Upper lobe of right lung (tissue), 1 donor: ENCODE measurements at places on chromosomes 1 and 21. TPM values are rescaled to one million over a fixed set of nuclear protein-coding genes. Genes with fewer than 3 reads are reported as not detected.
A peak's percentile ranks its signal among the peaks of the same experiment; 100 is the strongest.

GRCh38 chr1:19869929-19870328, 12.3 kb upstream of the OTUD3 start:
- no peaks in the 10 kb centered on the region for H3K36me3 ChIP-seq
- H3K27me3 ChIP-seq: peaks cover 33% of the 10 kb centered on the region
- H3K27ac ChIP-seq: no peak overlapping the region
- H3K4me1 ChIP-seq: no peaks in the 10 kb centered on the region
- H3K4me3 ChIP-seq: no peak overlapping the region
- no peak for DNase-seq

- no peak overlapping the region for H3K4me3 ChIP-seq
- no peak for DNase-seq
- H3K27me3 ChIP-seq: no peaks in the 10 kb centered on the region
- no peak overlapping the region for H3K27ac ChIP-seq
- H3K4me1 ChIP-seq: peaks cover 33% of the 10 kb centered on the region
These were observed 4.8 kb downstream of the AMPD2 start for GRCh38 chr1:109624201-109625010.

DNA sequence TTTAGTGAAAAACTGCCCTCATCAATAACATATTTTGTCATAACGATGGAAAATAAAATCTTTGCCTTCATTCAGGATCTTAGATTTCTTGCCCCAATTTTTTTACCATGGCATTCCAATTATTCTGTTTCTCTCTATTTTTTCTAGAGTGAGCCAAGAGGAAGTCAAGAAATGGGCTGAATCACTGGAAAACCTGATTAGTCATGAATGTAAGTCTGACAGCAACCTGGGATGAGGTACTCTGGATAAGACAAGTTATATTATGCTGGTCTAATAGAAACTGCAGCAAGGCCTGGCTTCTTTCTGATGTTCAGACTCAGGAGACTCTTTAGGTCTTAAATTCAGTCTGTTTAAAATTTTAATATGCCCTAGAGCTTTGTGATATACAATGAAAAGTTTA, 3.5 kb downstream of the RGS4 start:
- no peak for DNase-seq
- H3K27ac ChIP-seq: no peak overlapping the region
- H3K36me3 ChIP-seq: no peaks in the 10 kb centered on the region

- no peaks in the 10 kb centered on the region for H3K4me1 ChIP-seq
- DNase-seq: no peak
These were observed 382.7 kb downstream of the DPYD start for GRCh38 chr1:97538113-97538512.

DNA sequence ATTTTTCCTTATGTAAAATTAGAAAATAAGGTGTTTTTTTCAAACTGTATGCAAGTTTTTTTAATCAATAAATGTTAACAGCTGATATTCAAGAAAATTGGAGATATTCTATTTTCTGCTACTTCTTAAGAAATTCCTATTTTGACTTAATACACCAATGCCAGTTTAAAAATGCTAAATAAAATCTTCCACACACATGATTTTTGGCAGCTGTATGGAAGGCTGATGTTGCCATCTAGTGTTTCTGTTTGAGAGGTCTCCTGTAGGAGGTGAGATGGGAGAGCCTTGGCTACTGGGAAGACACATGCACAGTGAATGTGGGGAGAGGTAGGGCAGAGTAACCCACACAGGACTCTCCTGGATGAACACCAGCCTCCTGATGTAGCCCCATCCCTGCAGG, 29.2 kb upstream of the OR2B11 start:
- DNase-seq: no peak
- no peaks in the 10 kb centered on the region for H3K36me3 ChIP-seq
- no peak overlapping the region for H3K4me3 ChIP-seq
- no peak overlapping the region for H3K27ac ChIP-seq
- no peaks in the 10 kb centered on the region for H3K27me3 ChIP-seq

- peak overlapping the region; percentile 80 for H3K4me3 ChIP-seq
- no peaks in the 10 kb centered on the region for H3K36me3 ChIP-seq
These were observed 1.4 kb downstream of the WDTC1 start for GRCh38 chr1:27235827-27236226.

DNA sequence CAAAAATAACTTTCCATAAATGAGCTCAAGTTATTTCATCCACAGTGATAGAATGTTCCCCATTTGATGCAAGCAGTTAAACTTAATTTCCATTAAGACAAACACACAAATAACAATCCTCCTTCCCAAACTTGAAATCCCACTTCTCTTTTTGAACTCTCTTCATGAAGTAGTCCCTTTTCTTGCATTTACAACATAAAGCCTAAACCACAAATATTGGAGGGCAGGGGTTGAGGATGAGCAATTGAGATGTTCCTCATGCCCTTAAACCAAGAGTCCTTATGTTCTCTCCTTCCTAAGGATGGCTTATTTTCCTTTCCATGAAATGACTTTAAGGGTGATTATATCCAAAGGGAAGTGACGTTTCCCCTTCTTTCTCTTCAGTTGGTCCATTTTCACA, 228.8 kb downstream of the DISC1 start:
- H3K4me1 ChIP-seq: no peaks in the 10 kb centered on the region
- no peaks in the 10 kb centered on the region for H3K36me3 ChIP-seq
- H3K27ac ChIP-seq: no peak overlapping the region
- no peak overlapping the region for H3K4me3 ChIP-seq
- no peaks in the 10 kb centered on the region for H3K27me3 ChIP-seq

DNA sequence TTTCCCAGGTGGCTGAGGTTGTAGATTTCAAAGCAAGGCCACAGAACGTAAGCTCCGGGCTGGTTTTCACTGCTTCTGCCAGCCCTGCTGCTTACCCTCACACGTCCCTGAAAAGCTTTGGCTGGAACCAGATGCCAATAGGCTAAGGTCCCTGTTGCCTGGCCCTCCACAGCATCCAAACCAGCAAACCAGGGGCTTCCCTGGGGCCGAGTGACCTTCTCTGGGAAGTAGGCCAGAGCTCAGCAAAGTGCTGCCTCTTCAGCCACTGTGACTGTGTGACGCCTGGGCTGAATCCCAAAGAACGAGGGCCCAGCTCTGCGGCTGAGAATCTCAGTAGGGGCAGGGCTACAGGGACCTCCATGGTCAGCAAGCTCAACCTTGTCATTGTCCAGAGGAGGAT, 28.9 kb upstream of the RBM15 start:
- no peak for DNase-seq
- no peaks in the 10 kb centered on the region for H3K27me3 ChIP-seq
- no peak overlapping the region for H3K4me3 ChIP-seq
- H3K4me1 ChIP-seq: peaks cover 6% of the 10 kb centered on the region
- H3K27ac ChIP-seq: no peak overlapping the region
- H3K36me3 ChIP-seq: no peaks in the 10 kb centered on the region

- no peaks in the 10 kb centered on the region for H3K36me3 ChIP-seq
- H3K4me1 ChIP-seq: peaks cover 8% of the 10 kb centered on the region
- DNase-seq: no peak
- H3K27me3 ChIP-seq: no peaks in the 10 kb centered on the region
- H3K4me3 ChIP-seq: no peak overlapping the region
These were observed 40.7 kb upstream of the BCAR3 start for GRCh38 chr1:93722081-93723031.

GRCh38 chr1:85936470-85936869, 220.1 kb downstream of the COL24A1 start:
- no peak overlapping the region for H3K4me3 ChIP-seq
- no peaks in the 10 kb centered on the region for H3K4me1 ChIP-seq
- H3K27ac ChIP-seq: no peak overlapping the region
- H3K36me3 ChIP-seq: no peaks in the 10 kb centered on the region
- no peaks in the 10 kb centered on the region for H3K27me3 ChIP-seq
- no peak for DNase-seq

- no peaks in the 10 kb centered on the region for H3K27me3 ChIP-seq
- H3K4me3 ChIP-seq: no peak overlapping the region
- H3K4me1 ChIP-seq: no peaks in the 10 kb centered on the region
- H3K27ac ChIP-seq: no peak overlapping the region
- peak; percentile 58 for DNase-seq
These were observed 48.2 kb downstream of the SLX9 start for GRCh38 chr21:44987886-44988606.

GRCh38 chr1:107820801-107821200, 144.2 kb downstream of the VAV3 start:
- H3K4me3 ChIP-seq: no peak overlapping the region
- no peak overlapping the region for H3K27ac ChIP-seq
- no peak for DNase-seq

DNA sequence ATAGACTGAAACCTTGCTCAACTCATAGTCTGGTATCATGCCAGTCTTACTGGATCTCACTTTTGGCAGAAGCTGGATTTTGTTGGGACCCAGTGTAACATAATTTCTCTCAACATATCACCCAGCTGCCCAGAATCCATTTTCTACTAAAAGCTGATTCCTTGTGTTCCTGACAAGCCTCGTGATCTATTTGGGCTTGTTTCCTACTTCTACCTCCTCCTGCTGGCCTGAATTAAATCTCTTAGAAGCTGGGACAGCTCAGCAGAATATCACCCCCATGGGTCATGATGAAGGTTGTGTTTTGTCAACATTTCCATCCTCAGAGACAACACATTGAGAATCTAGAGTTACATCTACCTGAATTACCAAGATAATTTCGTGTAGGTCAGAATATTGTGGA, 7.7 kb downstream of the GOLT1A start:
- H3K27ac ChIP-seq: no peak overlapping the region
- no peak for DNase-seq

DNA sequence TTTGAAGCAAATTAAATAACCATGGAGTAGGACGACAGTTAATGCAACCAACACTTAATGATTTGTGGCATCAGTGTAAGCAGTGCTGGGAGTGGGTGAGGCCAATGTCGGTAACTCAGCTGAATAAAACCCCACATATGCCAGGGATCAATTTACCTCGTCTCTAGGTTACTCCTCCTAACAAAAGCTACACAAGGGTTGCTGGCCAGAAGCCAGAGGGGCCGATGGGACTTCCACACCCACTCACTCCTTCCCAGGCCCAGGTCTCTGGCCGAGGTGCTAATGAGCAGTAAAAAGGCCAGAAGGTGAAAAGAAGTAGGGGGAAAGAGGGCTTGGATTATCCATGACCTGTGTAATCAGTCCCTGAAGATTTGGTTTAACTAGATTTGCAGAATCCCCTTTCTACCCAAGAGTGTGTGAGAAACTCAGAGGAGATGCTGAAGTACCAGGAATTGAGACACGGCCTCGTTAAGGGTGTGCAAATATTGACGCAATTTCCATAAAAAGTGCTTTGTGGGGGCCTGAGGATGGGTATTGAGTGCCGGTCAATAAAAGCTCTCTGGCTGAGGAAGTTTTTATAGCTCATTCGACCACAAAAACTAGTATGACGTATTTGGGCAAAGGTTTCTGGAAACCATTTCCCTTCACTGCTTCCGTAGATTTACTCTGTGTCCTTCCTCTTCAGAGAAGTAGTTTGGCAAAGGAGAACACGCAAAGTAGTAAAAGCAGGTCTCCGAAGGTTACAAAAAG, 145.5 kb downstream of the TBX15 start:
- H3K4me3 ChIP-seq: no peak overlapping the region
- peak; percentile 65 for DNase-seq
- H3K4me1 ChIP-seq: no peaks in the 10 kb centered on the region
- H3K27me3 ChIP-seq: no peaks in the 10 kb centered on the region

- H3K27me3 ChIP-seq: no peaks in the 10 kb centered on the region
- H3K36me3 ChIP-seq: no peaks in the 10 kb centered on the region
- H3K27ac ChIP-seq: no peak overlapping the region
- DNase-seq: no peak
- H3K4me3 ChIP-seq: no peak overlapping the region
These were observed 227.9 kb downstream of the KCNT2 start for GRCh38 chr1:196380316-196380715.

- no peak overlapping the region for H3K27ac ChIP-seq
- no peaks in the 10 kb centered on the region for H3K36me3 ChIP-seq
- H3K4me1 ChIP-seq: no peaks in the 10 kb centered on the region
These were observed 172.3 kb downstream of the S1PR1 start for GRCh38 chr1:101409102-101409501.

DNA sequence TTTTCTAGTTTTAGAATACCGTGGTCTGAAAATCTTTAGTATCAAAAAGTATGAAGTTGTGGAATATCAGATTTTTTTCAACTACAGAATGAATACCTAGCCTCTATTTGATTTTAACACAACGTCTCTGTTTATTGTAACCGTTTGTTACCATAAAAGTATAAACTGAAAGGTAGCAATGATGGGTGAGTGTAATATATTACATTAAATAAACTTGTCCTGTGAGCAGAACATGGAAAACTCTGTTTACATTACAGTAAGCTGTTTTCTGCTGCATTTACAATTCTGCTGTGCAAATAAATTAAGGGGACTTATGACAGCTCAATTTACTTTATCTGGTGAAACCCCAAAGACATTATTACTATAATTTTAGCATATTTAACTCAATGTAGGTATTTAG, 62.5 kb downstream of the CHRM3 start:
- H3K4me1 ChIP-seq: no peaks in the 10 kb centered on the region
- H3K27me3 ChIP-seq: no peaks in the 10 kb centered on the region
- no peak overlapping the region for H3K4me3 ChIP-seq

DNA sequence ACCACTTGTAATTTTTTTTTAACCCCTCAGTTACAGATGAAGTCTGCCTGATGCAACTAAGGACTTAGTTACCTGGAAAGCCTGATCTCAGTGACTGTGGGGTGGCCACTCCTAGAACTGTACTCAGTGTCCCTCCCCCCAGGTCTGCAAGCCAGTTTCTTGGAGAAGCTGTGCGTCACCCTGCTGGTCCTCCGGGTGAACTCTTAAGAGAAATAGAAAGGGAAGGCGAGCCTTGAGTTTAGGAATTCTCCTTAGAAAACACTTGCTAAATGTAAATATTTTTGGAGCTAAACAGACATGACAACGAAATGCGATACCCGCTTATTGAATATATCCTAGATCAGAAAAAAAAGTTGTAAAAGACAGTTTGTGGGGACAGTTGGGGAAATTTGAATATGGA, 730 bp downstream of the SLC16A4 start:
- peak overlapping the region; percentile 27 for H3K27ac ChIP-seq
- no peak for DNase-seq
- no peaks in the 10 kb centered on the region for H3K27me3 ChIP-seq
- no peaks in the 10 kb centered on the region for H3K4me1 ChIP-seq
- H3K36me3 ChIP-seq: no peaks in the 10 kb centered on the region

Gene NLRP3
- total RNA-seq: 4.9 TPM

Gene RAB42
- 5.5 TPM for total RNA-seq

Gene TEDDM1
- not detected for total RNA-seq

Gene ABCA4
- total RNA-seq: 1.4 TPM

Gene LMX1A
- not detected for total RNA-seq

Gene LCE5A
- total RNA-seq: not detected

Gene BLACAT1
- 0.84 TPM for total RNA-seq
